ENCODE measurements at places on chromosomes 3 and 15.

DNA sequence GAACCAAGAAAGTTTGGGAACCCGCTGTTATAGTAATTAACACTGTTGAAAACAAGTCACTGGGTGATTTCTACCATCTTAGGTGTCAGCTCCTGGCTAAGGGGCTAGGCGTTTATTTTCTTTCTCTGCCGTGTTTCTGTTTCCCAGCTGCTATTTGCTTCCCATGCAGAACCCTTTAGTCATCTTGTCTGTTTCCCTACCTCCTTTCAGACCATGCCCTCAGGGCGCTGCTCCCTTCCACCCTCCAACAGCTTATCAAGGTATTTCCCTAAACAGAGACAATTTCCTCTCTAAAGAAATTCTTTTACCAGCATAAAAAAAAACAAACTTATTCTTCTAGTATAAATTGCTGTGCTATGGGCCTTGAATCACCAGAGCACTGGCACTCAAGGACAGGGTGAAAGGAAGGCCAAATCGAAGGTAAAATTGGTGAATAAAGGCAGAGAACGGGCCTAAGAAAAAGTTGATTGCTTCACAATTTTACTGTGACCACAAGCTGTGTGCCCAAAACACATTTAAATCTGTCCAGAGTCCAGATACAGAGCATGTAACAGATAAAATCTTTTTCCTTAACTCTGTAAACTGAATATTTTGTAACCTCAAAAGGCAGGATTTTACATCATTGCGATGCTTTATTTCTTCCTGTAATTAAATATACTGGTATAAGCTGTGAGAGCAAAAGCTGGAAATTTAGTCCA, 319.2 kb downstream of the ZNF621 start:
- no peak overlapping the region for H3K4me3 ChIP-seq
- no peaks in the 10 kb centered on the region for H3K36me3 ChIP-seq
- no peaks in the 10 kb centered on the region for H3K4me1 ChIP-seq
- no peak overlapping the region for H3K27ac ChIP-seq

DNA sequence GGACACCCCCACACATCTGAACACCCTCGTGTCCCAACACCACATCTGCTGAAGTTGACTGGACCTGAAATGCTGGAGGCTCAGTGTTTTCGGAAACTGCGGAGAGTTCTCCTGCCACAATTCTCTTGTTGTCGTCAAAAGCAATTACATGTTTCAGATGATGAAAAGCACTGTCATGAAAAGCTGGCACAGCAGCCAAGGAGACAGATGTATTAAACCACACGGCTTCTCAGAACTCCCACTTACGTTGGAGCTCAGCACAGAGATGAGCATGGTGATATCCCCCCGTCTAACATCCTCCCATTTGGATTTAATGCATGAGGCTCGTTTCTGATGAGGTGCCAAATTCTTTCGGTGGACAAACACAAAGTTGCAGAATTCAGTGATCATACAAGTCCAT, 180.1 kb downstream of the RORA start:
- no peak overlapping the region for H3K4me3 ChIP-seq
- DNase-seq, result no peak
- H3K4me1 ChIP-seq, result no peaks in the 10 kb centered on the region

GRCh38 chr15:76467136-76467535, 130.6 kb downstream of the ISL2 start:
- H3K27me3 ChIP-seq, result no peaks in the 10 kb centered on the region
- DNase-seq, result no peak
- no peak overlapping the region for H3K27ac ChIP-seq
- H3K36me3 ChIP-seq, result no peaks in the 10 kb centered on the region
- no peak overlapping the region for H3K4me3 ChIP-seq

GRCh38 chr15:83570756-83571155, 83.2 kb upstream of the ADAMTSL3 start:
- DNase-seq, result no peak
- no peak overlapping the region for H3K27ac ChIP-seq
- H3K36me3 ChIP-seq, result no peaks in the 10 kb centered on the region
- H3K27me3 ChIP-seq, result no peaks in the 10 kb centered on the region
- H3K4me1 ChIP-seq, result no peaks in the 10 kb centered on the region

DNA sequence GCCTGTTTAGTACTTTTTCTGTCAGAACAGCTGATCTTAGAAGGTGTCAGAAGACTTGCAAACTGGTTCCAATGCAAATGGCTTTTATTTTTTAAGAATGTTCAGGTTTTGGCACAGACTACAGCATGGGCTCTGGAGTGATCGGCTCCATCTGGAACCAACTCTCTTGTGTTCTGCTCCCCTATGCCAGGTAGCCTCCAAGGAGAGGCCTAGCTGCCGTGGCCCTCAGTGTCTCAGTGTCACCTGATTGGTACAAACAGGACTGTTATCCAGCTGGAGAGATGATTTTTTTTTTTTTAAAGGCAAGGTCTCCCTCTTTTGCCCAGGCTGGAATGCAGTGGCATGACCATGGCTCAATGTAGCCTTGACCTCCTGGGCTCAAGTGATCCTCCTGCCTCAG, 183.1 kb downstream of the SV2B start:
- DNase-seq, result no peak
- H3K36me3 ChIP-seq, result no peaks in the 10 kb centered on the region
- no peak overlapping the region for H3K27ac ChIP-seq
- H3K4me3 ChIP-seq, result no peak overlapping the region
- H3K4me1 ChIP-seq, result no peaks in the 10 kb centered on the region

- no peaks in the 10 kb centered on the region for H3K4me1 ChIP-seq
- no peak overlapping the region for H3K27ac ChIP-seq
- H3K36me3 ChIP-seq, result no peaks in the 10 kb centered on the region
- peak; percentile 82 for DNase-seq
These were observed 163.2 kb downstream of the B3GALNT1 start for GRCh38 chr3:160941885-160942494.

- no peaks in the 10 kb centered on the region for H3K36me3 ChIP-seq
- DNase-seq, result peak; percentile 1
- no peaks in the 10 kb centered on the region for H3K27me3 ChIP-seq
- H3K4me1 ChIP-seq, result no peaks in the 10 kb centered on the region
- H3K4me3 ChIP-seq, result no peak overlapping the region
- H3K27ac ChIP-seq, result no peak overlapping the region
These were observed 41.9 kb upstream of the TUBGCP5 start for GRCh38 chr15:23081271-23081670.

DNA sequence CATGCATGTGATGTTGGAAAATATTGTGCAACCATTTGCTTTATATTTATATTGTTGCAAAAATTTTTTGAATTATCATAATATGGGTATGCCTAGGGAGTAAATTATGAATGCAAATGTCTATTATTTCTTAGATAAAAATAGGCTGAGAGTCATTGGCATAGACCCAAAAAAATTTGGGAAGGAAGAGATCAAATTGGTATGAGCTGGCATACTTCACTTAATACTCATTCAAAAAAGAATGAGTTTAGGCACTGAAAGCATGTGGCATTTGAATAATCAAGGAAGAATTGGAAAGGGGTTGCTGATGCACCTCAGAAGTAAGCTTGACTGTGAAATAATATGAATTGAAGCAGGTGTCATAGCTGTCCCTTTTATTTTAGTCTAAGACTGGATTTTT, 764.0 kb upstream of the DPPA4 start:
- no peak overlapping the region for H3K4me3 ChIP-seq
- no peaks in the 10 kb centered on the region for H3K27me3 ChIP-seq
- no peaks in the 10 kb centered on the region for H3K4me1 ChIP-seq
- no peak for DNase-seq
- no peaks in the 10 kb centered on the region for H3K36me3 ChIP-seq
- no peak overlapping the region for H3K27ac ChIP-seq

- H3K27me3 ChIP-seq, result peaks cover 38% of the 10 kb centered on the region
- H3K36me3 ChIP-seq, result no peaks in the 10 kb centered on the region
- no peak overlapping the region for H3K27ac ChIP-seq
- H3K4me1 ChIP-seq, result peaks cover 12% of the 10 kb centered on the region
These were observed 170.2 kb upstream of the TLE3 start for GRCh38 chr15:70267879-70268278.

DNA sequence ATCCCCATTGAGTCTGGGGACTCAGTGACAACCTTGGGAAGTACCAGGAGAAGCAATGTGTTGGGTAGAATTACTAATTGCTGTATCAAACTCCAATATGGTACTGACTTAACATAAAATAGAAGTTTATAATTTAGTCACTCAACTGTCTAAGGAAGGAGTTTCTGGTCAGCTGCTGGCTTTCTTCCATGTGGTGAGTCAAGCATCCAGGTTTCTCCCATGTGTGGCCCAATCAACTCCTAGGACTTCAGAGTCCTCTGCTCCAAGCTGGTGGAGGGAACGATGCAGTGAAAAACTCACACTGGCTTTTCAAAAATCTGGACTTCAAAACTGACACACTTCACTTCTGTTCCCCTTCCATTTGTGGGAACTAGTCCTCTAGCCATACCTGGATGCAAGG, 25.2 kb downstream of the WNT5A start:
- no peaks in the 10 kb centered on the region for H3K4me1 ChIP-seq
- H3K36me3 ChIP-seq, result no peaks in the 10 kb centered on the region
- H3K27me3 ChIP-seq, result no peaks in the 10 kb centered on the region
- no peak overlapping the region for H3K27ac ChIP-seq
- H3K4me3 ChIP-seq, result no peak overlapping the region

- no peak overlapping the region for H3K27ac ChIP-seq
- H3K27me3 ChIP-seq, result no peaks in the 10 kb centered on the region
- H3K36me3 ChIP-seq, result no peaks in the 10 kb centered on the region
- H3K4me3 ChIP-seq, result no peak overlapping the region
These were observed 7.6 kb downstream of the SHF start for GRCh38 chr15:45180201-45180600.

- H3K27ac ChIP-seq, result no peak overlapping the region
- H3K36me3 ChIP-seq, result no peaks in the 10 kb centered on the region
- DNase-seq, result no peak
- H3K4me3 ChIP-seq, result no peak overlapping the region
- peaks cover 19% of the 10 kb centered on the region for H3K4me1 ChIP-seq
- no peaks in the 10 kb centered on the region for H3K27me3 ChIP-seq
These were observed 232.5 kb upstream of the ST8SIA2 start for GRCh38 chr15:92161039-92161670.

- DNase-seq, result no peak
- H3K4me3 ChIP-seq, result no peak overlapping the region
- H3K4me1 ChIP-seq, result peaks cover 7% of the 10 kb centered on the region
- no peaks in the 10 kb centered on the region for H3K36me3 ChIP-seq
These were observed 215.5 kb downstream of the GAP43 start for GRCh38 chr3:115838786-115839185.

DNA sequence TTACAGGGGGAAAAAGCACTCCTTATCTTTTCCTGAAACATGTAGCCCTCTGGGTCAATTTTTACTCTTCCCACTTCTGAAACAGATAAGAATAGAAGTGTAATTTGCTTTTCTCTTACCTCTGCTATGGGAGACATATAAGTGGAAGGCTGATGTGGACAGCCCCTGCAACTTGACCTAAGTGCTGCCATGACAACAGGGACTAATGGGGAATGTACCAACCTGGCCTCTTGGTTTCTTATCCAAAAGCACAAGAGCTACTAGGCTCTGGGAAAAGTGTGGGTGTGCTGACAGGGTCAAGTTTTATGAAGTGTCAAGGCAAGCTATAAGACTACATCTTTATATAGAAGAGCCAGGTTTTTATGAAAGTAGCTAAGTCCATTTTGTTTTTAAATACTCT, 1246.5 kb downstream of the OTOL1 start:
- no peak overlapping the region for H3K4me3 ChIP-seq
- peaks cover 13% of the 10 kb centered on the region for H3K4me1 ChIP-seq
- no peaks in the 10 kb centered on the region for H3K27me3 ChIP-seq
- no peaks in the 10 kb centered on the region for H3K36me3 ChIP-seq
- H3K27ac ChIP-seq, result no peak overlapping the region

GRCh38 chr3:141553055-141553454, 66.2 kb downstream of the RASA2 start:
- H3K27me3 ChIP-seq, result no peaks in the 10 kb centered on the region
- H3K27ac ChIP-seq, result no peak overlapping the region
- DNase-seq, result no peak
- no peaks in the 10 kb centered on the region for H3K36me3 ChIP-seq
- H3K4me3 ChIP-seq, result no peak overlapping the region
- peaks cover 14% of the 10 kb centered on the region for H3K4me1 ChIP-seq

DNA sequence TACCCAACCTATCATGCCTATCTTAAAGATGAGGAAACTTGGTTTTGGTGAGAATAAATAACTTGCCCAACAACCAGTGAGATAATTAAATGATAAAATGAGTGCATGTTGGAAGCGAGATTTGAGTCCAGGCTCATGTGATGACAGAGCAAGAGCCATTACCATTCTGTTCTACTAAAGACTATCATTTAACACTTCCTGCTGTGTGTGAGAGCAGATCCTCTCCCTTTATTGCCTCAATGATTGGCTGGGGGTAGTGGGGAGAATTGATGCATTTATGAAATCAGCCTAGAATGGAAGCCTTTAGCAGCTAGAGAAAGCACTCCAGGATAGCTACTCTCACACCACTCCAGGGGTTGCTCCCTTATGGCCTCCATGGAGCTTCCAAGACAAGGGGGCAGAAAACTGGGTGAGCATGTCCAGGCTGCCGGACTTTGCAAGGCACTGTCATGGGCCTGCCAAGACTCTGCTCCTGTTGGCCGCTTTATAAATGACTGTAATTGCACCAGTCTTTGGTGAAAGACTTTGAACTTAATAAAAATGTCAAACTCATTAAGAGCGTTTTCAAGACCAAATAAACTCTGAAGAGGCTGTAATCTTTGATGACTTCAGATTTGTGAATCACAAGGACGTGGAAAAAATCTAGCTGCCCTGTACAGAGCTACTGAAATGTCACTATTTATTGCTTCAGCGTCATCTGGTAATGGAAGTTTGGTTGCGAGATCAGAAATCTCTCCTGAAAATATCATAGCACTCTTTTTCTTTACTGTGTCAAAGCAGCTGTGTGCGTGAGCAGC, 209.1 kb upstream of the NR2E3 start:
- no peaks in the 10 kb centered on the region for H3K27me3 ChIP-seq
- H3K4me3 ChIP-seq, result no peak overlapping the region
- DNase-seq, result no peak
- H3K36me3 ChIP-seq, result no peaks in the 10 kb centered on the region

DNA sequence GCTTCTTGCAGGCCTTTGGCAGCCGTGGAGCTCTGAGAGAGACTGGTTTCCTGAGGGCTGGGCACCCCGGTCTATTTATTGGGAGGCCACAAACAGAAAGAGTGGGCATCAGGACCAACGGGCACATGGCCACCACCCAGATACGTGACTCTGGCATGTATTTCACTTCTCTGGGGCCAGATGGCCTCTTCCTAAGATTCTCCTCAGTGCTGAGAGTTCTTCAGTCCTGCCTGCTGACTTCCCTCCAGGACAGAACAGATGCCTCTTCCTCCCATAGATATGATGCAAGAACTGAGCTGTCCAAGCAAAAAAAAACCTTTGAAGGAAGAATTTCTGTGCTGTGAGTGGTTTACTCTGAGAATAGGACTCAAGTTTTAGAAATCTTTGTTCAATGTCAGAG, 107.7 kb downstream of the IGF2BP2 start:
- DNase-seq, result no peak
- peaks cover 27% of the 10 kb centered on the region for H3K4me1 ChIP-seq
- no peak overlapping the region for H3K4me3 ChIP-seq
- no peaks in the 10 kb centered on the region for H3K27me3 ChIP-seq
- peak overlapping the region; percentile 62 for H3K27ac ChIP-seq

- H3K36me3 ChIP-seq, result no peaks in the 10 kb centered on the region
- H3K4me3 ChIP-seq, result no peak overlapping the region
- H3K27ac ChIP-seq, result no peak overlapping the region
- H3K27me3 ChIP-seq, result peaks cover 2% of the 10 kb centered on the region
- peaks cover 29% of the 10 kb centered on the region for H3K4me1 ChIP-seq
These were observed 70.3 kb downstream of the SCN5A start for GRCh38 chr3:38579141-38579540.
